Transverse colon (tissue), 4 donors: ENCODE measurements at places on chromosomes 2 and 18. TPM values are rescaled to one million over a fixed set of nuclear protein-coding genes. Genes with fewer than 3 reads are reported as not detected.

PSD4 gene
- 93.5 TPM for total RNA-seq

LYG2 gene
- total RNA-seq, result not detected

HOXD11 gene
- 0.41 TPM for total RNA-seq

RAB27B gene
- total RNA-seq, result 6.0 TPM

ALPG gene
- total RNA-seq, result not detected

GNAL gene
- 2.9 TPM for total RNA-seq

DYNAP gene
- not detected for total RNA-seq

NT5DC4 gene
- not detected for total RNA-seq

DNER gene
- total RNA-seq, result 1.9 TPM

UNC80 gene
- total RNA-seq, result 0.14 TPM

EFR3B gene
- total RNA-seq, result 0.32 TPM

DNA sequence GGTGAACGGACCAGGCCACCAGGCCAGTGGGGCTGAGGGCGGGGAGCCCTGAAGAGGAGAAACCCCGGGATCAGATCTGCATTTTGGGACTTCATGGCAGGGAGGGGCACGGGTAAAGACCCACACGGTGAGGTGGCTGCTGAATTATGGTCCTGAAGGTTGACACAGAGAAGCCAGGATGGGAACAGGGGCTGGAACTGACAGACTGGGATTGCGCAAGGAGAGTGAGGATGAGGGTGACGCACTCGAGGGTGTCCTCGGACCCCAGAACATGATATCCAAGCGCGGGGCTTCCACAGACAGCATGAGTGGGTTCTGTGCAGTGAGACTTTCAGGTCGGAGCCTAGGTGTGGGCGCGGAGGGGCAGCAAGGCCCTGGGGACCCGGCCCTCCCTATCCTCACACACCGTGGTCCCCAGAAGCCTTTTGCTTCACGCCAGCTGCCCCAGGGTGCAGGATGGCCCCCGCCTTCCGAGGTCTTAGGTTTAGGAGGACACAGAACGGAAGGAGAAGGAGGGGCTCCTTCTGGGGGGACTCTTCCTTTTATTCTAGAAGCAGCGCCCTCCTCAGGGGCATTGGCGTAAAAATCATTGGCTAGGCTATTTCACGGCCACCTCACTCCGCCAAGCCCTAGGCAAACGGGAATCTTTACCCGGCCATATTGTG lies 416.8 kb upstream of the HS6ST1 start:
- no peaks in the 10 kb centered on the region for H3K36me3 ChIP-seq
- H3K27ac ChIP-seq, result no peak overlapping the region
- DNase-seq, result no peak
- H3K4me1 ChIP-seq, result peaks cover 7% of the 10 kb centered on the region
- H3K27me3 ChIP-seq, result no peaks in the 10 kb centered on the region

- no peak overlapping the region for H3K27ac ChIP-seq
- no peak for DNase-seq
- no peaks in the 10 kb centered on the region for H3K27me3 ChIP-seq
- H3K4me1 ChIP-seq, result no peaks in the 10 kb centered on the region
- no peaks in the 10 kb centered on the region for H3K36me3 ChIP-seq
These were observed 24.8 kb downstream of the RUFY4 start for GRCh38 chr2:218093879-218094278.

GRCh38 chr18:27075828-27076227 lies 109.3 kb downstream of the CHST9 start:
- no peak overlapping the region for H3K27ac ChIP-seq
- DNase-seq, result no peak
- no peak overlapping the region for H3K4me3 ChIP-seq
- no peaks in the 10 kb centered on the region for H3K36me3 ChIP-seq
- H3K4me1 ChIP-seq, result no peaks in the 10 kb centered on the region
- H3K27me3 ChIP-seq, result no peaks in the 10 kb centered on the region

DNA sequence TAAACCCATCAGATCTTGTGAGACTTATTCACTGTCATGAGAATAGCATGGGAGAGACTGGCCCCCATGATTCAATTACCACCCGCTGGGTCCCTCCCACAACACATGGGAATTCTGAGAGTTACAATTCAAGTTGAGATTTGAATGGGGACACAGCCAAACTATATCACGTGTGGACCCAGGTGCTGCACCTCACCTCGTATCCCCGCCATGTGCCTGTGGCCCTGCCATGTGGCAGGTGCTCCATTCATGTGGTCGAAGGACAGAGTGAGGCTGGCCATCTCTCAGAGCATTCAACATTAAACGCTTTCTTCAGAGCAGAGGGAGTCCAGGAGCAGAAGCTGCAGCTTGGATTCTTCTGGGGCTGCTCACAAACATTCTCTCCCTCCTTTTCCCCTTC lies 32.3 kb downstream of the MROH2A start:
- no peak for DNase-seq
- no peak overlapping the region for H3K27ac ChIP-seq
- no peaks in the 10 kb centered on the region for H3K36me3 ChIP-seq
- H3K4me1 ChIP-seq, result no peaks in the 10 kb centered on the region

DNA sequence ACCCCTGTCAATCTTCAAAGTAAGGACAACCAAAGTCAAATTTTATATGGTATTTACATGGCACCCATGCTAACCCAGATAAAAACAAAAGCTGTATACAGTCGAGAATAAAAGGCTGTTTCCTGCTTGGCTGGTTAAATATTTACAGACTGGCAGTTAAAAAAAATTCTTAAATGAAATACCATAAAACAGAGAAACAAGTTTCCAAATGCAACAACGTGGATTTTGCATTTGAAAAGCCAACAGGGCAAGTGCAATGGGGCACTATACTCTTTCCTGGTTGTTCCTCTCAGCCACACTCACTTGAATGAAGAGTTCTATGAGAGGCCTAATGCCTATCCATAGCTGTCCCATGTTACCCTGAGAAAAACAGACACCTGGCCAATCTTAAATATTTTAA lies 6.1 kb upstream of the NR4A2 start:
- no peaks in the 10 kb centered on the region for H3K27me3 ChIP-seq
- peak overlapping the region; percentile 100 for H3K27ac ChIP-seq

- no peak overlapping the region for H3K27ac ChIP-seq
- H3K36me3 ChIP-seq, result no peaks in the 10 kb centered on the region
- DNase-seq, result no peak
These were observed 86.0 kb downstream of the RTN4 start for GRCh38 chr2:54964271-54964670.

- H3K4me1 ChIP-seq, result peaks cover 6% of the 10 kb centered on the region
- H3K36me3 ChIP-seq, result no peaks in the 10 kb centered on the region
- H3K4me3 ChIP-seq, result no peak overlapping the region
- no peak overlapping the region for H3K27ac ChIP-seq
These were observed 5.0 kb downstream of the ST8SIA5 start for GRCh38 chr18:46751882-46752281.

DNA sequence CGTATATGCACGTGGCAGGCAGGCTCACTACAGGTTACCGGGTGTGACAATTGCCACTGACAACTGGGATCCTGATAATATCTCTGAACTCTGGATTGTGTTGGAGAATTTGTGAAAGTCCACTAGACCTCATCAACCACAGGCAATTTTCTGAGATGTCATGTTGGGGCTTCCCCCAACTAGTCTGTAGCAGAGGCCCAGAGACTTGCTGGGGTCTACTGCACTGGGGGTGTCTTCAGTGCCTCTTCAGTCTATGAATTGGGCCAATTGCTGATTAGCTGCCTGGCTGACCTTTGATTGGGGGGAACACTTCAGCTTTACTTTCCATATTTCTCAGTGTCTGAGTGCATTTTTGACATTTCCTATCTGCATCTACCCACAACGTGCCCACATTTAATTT lies 201.5 kb downstream of the MTX2 start:
- H3K4me1 ChIP-seq, result peaks cover 8% of the 10 kb centered on the region
- no peaks in the 10 kb centered on the region for H3K36me3 ChIP-seq
- DNase-seq, result no peak
- no peak overlapping the region for H3K4me3 ChIP-seq
- H3K27ac ChIP-seq, result no peak overlapping the region

DNA sequence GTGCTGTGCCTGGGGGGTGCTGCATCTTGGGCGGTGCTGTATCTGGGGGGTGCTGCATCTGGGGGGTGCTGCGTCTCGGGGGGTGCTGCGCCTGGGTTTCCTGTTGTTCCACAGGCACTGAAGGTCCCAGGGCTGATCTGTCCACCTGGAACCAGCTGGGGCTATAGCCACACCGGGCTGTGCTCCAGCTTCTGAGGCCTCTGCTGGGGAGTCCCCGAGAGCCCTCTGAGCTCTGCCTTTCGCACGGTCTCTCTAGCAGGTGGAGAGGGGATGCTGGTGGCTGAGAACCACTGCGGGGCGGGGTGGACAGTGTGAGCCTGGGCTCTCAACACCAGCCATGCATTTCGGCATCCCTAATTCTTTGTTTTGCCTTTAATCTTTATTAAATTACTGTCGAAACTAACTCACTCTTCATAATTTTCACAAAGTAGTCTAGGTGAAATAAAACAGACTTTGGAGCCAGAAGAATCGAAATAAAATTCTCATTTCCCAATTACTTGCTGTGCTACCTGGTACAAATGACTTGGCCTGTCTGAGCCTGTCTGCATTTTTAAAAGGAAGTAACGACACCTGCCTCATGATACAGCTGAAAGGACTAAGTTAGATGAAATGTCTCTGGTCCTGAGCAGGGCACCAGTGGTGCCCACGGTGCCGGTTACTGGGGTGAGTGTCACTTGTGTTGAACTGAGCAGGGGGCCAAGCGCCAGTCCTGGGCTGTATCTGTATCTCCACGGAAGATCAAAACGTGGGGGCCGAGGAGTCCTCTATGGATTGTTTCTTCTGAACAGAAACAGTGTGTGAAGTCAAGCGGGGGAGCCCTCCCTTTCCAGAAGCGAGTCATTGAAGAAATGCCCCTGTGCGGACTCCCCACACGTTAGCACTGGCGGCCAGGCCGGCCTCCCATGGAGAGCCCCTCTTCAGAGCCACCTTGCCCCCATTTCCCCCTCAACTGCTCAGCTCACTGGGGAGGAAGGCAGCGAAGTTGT lies 142.0 kb downstream of the ASB1 start:
- no peak overlapping the region for H3K4me3 ChIP-seq
- no peaks in the 10 kb centered on the region for H3K27me3 ChIP-seq
- DNase-seq, result no peak
- H3K36me3 ChIP-seq, result no peaks in the 10 kb centered on the region

DNA sequence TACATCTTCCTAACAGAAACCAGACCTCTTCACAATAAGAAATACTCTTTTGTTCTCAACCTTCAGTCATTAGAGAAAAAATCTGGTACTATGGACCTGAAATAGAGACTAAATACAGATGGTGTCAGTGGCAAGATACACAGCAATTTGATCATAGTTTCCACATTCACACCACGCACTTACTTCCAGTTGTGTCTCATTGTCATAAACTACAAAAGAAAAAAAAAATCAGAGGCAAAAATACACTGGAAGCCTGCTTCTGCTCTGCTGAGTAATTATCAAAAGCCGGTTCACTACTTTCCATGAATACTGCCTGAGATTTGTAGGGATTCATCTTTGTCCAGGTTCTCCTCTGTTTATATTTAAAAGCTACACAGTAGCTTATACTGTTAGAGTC lies 182.6 kb downstream of the PID1 start:
- no peak overlapping the region for H3K27ac ChIP-seq
- no peaks in the 10 kb centered on the region for H3K36me3 ChIP-seq
- DNase-seq, result no peak
- no peaks in the 10 kb centered on the region for H3K27me3 ChIP-seq

DNA sequence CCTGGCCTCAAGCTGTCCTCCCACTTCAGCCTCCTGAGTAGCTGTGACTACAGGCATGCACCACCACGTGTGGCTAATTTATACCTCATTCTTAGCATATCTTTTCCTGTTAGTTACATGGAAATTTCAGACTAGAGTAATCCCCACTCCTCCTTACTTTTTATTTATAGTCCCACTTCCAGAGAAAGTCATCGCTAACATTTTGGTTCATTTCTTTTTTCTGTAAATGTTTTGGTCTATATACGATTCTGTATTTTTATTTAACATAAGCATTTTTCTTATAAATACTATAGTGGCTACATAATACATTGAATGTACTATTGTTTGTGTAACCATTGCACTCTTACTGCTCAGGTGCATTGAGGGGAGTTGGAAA lies 42.3 kb downstream of the DDX1 start:
- H3K4me3 ChIP-seq, result no peak overlapping the region
- no peaks in the 10 kb centered on the region for H3K4me1 ChIP-seq
- H3K27me3 ChIP-seq, result no peaks in the 10 kb centered on the region
- H3K36me3 ChIP-seq, result no peaks in the 10 kb centered on the region

DNA sequence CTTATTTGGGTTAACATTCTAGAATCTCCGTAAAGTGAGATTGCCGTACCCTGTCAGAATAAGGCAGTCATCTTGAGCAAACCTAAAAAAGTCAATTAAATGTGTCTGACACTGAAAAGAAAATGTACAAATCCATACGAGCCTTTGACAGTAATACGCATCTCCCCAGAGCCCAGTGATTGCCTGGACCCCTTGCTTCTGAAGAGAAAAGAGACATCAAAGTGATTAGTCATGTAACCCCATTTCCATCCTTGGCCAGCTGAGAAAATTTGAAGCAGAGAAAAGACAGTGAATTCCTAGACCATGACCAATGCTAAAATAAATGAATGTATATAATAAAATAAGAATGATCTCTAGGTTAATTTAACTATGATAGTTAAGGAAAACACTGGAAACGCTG lies 1499.4 kb downstream of the SUCLG1 start:
- no peaks in the 10 kb centered on the region for H3K27me3 ChIP-seq
- H3K4me3 ChIP-seq, result no peak overlapping the region
- H3K4me1 ChIP-seq, result no peaks in the 10 kb centered on the region
- no peak for DNase-seq

DNA sequence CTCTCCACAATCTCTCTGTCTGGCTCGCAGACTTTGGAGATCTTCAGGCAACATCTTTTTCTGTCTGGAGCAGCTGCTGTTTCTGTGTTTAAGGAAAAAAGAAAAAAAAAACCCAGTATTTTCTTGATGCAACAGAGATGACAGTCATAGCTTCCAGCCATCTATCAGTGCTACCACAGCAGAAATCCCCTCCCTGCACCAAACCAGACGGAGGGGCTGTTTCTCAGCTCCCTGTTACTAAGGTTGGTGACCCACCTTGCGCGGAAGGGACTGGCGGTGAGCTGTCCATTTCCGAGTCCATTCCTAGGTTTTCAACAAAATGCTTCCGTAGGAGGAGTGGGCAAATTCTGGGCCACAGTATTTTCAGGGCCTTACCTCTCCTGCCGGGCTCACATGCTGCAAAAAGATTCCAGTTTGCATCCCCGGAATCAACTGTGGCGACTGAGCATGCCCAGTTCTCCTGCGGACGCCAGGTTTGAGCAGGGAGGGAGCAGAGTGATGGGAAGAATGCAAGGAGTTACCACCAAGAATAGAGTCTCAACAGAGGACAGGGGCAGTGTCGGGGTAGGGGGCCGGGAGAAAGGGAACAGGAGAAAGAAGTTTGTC lies 1.2 kb downstream of the SLC4A10 start:
- no peak overlapping the region for H3K27ac ChIP-seq
- peak; percentile 10 for DNase-seq
- no peaks in the 10 kb centered on the region for H3K4me1 ChIP-seq

DNA sequence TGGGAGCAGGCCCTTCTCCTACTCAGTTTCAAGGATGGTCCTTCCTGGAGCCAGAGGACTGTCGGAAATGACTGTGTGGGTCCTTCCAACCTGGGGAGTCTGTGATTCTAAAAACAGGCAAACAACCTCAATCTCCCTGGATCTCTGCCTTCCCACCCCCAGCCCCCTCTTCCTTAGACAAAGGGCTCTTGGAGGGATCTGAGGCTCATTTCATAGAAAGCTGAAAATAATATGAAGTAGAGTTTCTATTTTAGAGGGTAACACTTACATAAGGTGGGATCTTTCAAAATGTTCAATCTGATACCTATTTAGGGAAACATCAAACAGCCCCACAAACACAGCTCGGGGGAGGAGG lies 69.4 kb downstream of the RHOB start:
- H3K27ac ChIP-seq, result peak overlapping the region; percentile 34
- no peak overlapping the region for H3K4me3 ChIP-seq
- H3K4me1 ChIP-seq, result no peaks in the 10 kb centered on the region
- H3K27me3 ChIP-seq, result no peaks in the 10 kb centered on the region
- no peaks in the 10 kb centered on the region for H3K36me3 ChIP-seq
